ENCODE measurements at places on chromosomes 7 and 10.

- DNase-seq: no peak
Observed at GRCh38 chr10:66294538-66294937, 631.3 kb upstream of the LRRTM3 start.

DNA sequence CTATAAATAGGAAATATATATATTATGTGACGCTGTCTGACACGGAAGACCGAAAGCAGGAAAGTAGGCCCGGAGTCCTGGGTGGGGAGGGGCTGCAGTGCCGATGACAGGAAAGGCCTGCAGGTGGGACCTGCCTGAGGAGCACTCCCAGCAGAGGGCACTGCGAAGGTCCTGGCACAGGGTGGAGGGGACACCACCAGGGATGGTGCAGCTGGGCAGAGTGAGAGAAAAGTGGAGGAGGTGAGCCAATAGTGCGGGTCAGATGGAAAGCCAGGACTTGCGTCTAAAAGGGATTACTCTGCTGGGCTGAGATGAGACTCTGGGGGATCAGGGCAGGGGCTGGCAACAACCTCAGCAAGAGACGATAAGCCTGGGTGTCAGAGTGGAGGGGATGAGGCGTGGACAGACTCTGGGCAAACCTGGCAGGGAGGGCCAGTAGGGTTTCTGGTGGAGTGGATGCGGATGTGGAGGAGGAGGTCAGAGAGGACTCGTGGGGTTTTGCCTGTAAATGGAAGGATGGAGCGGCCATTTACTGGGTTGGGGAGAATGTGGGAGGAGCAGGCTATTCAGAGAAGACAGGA lies 118.2 kb upstream of the ZNF746 start:
- DNase-seq: no peak

- no peak for DNase-seq
Observed at GRCh38 chr10:132036887-132037675, 28.7 kb upstream of the JAKMIP3 start.

DNA sequence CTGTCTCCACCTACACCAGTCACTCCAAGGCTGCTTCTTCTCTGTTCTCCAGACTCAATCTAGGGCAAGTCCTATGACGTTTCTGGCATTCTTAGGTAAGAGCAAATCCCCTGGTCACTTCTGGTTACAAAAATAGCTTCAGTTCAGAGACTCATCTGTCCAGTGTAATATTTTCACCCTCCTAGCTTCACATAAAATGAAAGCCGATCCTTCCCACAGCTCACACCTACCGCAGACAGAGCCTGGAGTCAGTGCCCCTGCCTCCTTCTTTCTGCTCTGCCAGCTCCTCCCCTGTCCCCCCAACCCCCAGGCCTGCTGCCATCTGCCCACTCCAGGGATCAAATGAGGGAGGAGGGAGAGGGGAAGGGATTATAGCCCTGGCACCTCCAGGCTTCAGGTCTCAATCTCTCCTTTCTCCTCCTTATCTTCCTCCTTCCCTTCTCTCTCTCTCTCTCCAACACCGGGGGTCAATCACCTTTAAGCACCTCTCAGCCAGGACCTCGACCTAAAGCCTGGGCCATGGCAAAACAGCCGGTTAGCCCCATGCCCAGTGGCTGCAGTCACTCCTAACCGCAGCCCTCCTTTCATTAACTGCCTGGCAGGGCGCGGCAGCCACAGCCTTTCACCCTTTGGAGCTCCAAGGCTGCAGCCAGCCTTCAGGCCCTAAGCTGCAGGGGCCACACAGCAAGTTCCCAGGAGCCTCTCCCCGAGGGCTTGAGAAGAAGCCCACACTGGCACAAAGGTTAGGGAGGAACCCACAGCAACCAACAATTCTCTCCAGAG lies 292.6 kb upstream of the MGMT start:
- no peak for DNase-seq

DNA sequence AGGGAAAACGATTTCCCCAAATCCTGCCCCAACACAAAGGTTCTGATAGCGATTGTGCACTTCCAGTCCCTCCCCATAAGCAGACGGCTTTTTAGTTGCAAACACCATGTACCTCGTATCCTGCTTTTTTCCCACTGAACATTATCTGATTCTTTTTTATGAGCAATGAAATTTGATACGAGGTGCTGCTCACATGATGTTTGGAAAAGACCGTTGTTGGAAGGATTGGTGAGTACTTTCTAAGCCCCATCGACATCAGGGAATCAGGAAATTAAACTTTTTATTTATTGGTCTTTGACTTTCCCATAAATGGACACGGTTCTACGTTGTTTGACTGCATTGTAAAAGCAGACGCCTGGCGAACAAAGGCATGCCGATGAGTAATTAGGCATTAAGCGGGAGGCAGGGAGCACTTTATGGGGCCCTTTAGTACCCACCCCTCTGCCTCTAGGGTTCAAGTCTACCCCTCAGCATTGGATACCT lies 49.4 kb downstream of the TEX36 start:
- no peak for DNase-seq

Data from CD4-positive, alpha-beta T cell (primary cell).